ENCODE measurements at places on chromosomes 3 and 15.

GRCh38 chr15:76274821-76275220 is 36.4 kb downstream of the ETFA start:
- no peak for DNase-seq

GRCh38 chr3:183307749-183308148 is 54.7 kb downstream of the B3GNT5 start:
- DNase-seq, result no peak

- no peak for DNase-seq
These were observed 65.4 kb downstream of the ABI3BP start for GRCh38 chr3:100927775-100928174.

DNA sequence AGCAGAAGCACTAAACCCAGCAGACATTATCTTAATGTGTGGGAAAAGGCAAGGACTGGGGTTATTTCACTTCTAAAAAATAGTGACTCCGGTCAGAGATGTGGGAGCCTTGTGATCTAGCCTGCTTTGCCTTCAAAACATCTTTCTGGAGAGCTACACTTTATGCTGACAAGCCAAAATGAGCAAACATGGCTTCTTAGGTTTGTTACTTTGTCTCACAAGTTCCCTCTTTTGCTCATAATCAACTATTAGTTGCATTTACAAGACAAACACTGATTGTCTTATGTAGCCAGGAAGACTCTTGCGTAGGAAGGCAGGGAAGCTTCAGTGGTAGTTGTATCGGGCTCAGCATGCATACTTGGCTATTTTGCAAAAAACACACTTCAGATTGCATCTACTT is 129.2 kb downstream of the NUP210 start:
- DNase-seq, result no peak

DNA sequence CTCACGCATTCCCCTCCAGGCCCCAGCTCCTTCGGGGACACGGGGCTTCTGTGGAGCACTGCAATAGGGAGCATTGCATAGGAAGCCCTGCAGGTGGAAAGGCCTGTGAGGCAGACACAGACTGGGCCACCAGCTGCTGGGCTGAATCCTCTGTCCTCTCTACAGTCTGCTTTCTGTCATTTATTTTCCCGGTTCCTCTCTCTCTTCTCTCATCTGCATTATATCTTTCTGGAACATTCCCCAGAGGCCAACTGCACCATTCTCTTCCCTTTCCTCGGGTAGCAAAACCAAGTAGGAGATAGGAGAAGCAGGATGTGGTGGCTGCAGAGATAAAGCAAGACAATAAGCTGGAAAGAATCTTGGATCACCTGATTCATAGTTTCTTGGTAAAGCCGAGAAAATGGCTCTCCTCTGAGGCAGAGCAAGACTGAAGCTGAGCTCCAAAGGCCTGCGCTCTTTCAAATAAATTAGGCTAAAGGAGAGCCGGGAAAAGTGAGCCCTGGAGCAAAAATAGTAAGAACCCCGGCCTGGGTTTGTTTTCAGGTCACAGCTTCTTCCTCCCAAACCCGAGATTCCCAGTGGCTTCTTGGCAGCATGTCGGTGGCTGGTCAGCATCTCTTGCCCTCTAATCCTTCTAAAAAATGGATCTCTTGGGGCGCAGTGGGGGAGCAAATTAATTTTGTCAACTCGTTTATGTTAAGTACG is 5.3 kb downstream of the TM4SF4 start:
- no peak for DNase-seq

DNA sequence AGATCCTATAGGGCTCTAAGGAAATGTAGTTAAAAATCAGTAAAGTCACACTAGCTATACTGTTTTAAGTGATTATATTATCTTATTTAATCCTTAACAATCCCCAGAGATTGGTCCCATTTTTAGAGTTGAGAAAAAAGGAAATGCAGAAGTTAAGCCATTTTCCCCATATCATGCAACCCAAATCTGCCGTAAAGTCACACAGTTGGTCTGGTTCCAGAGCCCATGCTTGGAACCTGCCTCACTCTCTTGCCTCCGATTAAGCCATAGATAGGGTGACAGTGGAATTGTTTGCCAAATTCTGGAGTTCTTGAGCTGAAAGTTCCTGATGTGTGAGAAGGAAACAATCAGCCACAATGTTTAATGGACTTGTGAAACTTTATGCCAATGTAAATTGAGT is 2.3 kb upstream of the P2RY13 start:
- DNase-seq, result no peak

- DNase-seq, result no peak
These were observed 117.2 kb upstream of the KCNMB2 start for GRCh38 chr3:178419071-178419470.

GRCh38 chr15:52803467-52804306 is 13.6 kb upstream of the ONECUT1 start:
- DNase-seq, result peak; percentile 90

- DNase-seq, result peak; percentile 85
These were observed 58.2 kb downstream of the FGD5 start for GRCh38 chr3:14876921-14877333.

DNA sequence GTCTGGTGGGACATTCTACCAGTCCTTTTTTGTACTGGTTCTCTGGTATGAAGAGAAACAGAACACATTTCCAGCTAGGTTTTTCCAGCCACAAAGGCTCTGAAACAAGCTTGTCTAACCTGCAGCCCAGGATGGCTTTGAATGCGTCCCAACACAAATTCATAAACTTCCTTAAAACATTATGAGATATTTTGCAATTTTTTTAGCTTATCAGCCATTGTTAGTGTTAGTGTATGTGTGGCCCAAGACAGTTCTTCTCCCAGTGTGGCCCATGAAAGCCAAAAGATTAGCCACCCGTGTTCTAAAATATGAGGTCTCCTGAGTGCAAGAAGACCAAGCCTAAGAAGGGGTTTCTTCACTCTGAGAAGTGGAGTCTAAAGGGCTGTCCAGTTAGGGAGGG is 18.4 kb upstream of the TIMP4 start:
- no peak for DNase-seq

DNA sequence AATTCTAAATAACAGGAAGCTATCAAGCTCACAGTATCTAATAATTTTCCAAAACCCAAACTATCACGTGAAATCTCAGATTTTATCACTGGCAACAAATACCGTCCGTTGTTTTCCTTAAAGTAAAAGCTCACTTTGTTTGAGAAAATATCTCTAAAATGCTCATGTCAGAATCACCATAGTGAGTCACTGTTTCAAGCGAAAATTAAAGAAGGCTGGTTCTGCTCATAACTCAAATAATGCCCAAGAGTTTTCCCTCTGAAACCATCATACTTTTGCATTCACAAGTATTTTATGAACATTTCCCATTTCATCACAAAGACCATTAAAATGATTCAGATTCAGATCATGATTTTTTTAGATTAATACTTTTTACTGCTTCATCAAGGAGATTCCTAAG is 50.6 kb downstream of the TBL1XR1 start:
- DNase-seq, result no peak

- DNase-seq, result no peak
These were observed 218.6 kb downstream of the THSD4 start for GRCh38 chr15:71333839-71334238.

DNA sequence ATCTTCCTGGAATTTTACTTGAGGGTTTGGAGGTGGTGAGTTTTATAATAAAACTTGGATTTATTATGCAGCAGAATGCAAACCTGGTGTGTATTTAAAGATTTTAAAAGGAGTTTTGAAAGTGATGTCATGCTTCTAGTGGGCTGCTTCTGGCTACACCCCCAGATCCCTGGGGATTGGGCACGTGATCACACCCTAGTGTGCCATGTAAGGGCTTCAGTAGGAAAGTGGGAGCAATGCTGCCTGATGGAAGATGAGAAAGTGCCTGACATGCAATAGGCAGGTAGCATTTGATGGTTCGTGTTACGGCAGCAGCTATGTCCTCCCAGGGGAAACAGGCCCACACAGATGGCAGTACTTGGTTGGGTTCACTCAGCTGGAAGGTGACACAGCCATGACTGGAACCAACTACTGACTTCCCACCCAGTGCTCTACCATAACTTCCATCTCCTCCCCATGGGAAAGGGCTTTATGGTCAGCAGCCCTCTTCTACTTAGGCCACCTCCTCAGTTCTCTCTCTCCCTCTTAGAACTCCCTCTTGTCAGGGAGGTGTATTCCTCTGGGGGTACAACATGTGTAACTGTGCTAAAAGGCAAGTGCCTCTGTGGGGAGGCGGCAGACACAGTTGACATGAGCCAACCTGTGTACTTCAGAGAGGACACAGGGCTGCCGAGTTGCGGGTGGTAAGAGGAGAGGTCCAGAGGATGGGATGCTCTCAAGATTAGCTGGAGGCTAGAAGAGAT is 5.6 kb downstream of the ITPKA start:
- DNase-seq, result no peak

GRCh38 chr3:128803307-128803706 is 76.1 kb upstream of the ACAD9 start:
- no peak for DNase-seq
